Stimulated activated CD4-positive, alpha-beta T cell treated with anti-CD3 and anti-CD28 coated beads, Interleukin-4, amount 100 ng/mL, for 1 hour (primary cell): ENCODE measurements at places on chromosomes 7 and 10.
A peak's percentile ranks its signal among the peaks of the same experiment; 100 is the strongest.

DNA sequence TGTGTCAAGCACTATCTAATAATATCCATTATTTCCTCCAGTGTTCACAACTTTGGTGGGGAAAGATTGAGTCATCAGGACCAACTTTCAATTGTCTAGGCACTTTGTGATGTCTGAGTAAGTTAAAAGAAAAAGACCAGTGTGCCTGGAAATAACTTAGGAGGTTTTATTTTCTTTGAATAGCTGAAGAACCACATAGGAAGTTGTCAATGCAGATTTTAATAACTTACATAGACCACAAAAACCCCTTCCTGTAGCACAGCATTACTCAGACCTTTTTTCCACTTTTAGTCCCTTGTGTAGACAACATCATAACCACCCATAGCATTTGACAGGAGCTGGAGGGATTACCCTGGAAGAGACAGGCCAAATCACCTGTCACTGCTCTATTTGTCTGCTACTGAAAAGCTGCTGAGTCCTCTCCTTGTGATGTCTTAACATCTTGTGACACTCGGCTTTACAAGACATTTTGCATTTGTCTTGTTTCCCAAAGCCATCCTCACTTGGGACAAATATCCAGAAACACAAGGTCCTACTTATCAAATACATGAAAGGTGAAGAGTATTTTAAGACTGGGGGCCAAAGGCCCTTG, 241.5 kb upstream of the PTER start:
- no peak for DNase-seq

GRCh38 chr7:47420122-47420780, 161.7 kb downstream of the TNS3 start:
- DNase-seq = no peak

DNA sequence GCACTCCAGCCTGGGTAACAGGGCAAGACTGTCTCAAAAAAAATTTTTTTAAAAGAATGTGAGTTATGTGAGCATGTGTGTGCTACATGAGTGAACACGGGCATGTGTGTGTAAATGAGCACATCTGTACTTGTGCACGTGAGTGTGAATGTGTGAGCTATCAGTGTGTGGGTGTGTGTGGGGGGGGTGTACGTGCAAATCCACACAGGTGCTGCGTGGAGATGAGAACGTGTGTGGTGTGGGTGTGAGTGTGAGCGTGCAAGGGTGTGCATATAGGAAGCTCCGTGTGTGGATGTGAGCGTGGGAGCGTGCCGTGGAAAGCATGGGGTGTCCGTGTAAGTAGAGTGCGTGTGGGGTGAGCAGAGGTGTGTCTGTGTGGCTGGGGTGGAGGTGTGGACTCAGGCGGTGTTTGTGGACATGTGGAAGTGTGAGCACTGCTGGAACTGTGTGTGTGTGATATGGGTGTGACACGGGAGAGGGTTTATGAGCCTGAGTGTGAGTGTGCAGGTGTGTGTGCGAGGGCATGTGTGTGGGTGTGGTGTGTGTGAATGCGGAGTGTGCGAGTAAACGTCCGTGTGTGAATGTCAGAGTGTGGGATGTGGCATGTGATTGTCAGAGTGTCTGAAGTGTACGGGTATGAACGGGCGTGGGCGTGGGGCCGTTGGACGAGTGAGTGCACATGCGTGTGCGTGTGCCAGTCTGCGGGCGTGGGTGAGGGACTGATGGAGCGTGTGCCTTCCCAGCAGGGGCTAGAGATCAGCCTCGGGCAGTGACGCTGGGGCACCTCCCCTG, 45.9 kb upstream of the TNRC18 start:
- no peak for DNase-seq

DNA sequence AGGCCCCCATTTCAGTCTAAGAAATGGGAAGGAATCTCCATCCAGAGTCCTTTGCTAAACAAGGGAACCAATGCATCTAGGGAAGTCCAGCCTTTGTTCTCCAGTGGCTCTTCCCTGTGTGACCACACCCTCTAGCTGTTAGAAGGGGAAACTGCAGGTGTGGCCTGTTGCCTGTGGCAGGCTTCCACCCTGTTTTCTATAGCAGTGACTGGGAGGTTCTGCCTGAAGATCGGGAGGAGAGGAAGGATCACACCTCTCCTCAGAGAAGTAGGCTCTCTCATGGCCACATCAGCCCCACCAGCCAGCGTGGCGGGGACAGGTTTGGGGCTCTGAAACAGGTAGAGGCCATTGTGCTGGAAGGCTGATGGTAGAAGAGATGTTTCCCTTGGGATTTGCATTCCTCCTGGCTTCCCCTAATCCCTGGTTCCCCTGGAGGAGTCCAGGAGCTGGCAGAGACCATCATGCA, 47.7 kb upstream of the TRIM8 start:
- no peak for DNase-seq

GRCh38 chr7:115678086-115678982, 352.2 kb downstream of the TFEC start:
- DNase-seq = no peak

DNA sequence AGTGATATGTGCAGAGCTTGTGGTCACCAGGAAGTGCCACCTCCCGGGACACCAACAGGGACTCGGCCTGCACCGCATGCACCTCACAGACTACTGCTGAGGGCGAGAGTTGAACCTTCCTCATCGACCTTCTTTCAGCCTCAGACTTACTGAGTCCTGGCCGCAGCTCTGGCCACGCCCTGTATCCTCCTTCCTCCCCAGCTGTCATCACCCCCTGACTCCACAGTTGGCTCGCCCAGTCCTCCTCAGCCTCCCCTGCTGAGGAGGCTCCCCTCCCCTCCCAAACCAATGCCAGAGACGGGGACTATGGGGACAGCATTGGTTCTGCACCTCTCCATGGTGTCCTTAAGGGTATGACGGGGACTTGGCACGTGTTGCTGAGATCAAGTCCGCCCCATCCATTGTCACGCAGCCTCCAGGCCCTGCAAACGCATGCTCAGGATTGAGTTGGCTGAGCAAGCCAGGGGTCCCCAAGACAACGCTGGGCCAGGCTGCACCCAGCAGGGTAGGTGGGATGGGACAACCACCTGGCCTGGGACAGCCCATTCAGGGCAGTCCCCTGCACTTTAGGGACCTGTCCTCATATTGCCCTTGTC, 49.0 kb downstream of the YKT6 start:
- no peak for DNase-seq

- no peak for DNase-seq
Observed at GRCh38 chr10:104034401-104035193, 51.1 kb downstream of the COL17A1 start.

- DNase-seq = peak; percentile 22
Observed at GRCh38 chr10:124153023-124153826, 59.8 kb upstream of the CHST15 start.

DNA sequence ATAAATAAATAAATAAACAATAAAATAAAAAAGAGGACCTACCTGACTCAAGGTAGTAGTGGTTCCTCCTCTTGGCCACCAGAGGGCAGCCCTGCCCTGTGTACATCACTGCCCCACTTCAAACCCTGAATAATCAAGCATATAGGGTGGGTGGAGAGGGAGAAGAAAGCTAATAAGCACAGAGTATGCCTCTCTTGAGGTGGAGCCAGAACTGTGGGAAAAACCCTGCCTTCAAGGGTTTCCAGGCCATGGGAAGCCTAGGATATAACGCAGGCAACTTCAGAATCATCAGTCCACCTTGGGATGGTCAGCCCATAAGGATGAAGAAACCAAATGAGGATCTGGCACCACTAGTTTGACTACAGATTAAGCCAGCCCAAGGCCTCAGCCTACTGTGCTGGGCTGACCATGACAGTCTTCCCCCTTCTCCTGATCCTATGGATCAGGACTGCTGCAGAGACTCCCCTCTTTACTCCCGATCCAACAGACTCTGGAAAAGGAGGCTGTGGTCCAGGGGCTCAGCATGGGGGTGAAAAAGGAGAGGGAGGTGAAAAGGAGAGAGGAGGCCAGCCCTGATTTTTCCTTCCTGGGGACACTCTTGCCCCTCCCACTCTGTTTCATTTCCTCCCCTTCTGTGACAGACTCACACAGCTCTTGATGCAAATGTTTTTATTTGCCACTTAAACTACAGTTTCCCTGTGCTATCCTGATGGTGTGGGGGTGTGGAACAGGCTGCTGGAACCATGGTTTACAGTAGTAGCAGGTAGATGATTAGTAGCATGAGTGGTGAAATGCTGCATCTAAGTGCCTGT, 10.1 kb downstream of the AVPI1 start:
- DNase-seq = peak; percentile 47

DNA sequence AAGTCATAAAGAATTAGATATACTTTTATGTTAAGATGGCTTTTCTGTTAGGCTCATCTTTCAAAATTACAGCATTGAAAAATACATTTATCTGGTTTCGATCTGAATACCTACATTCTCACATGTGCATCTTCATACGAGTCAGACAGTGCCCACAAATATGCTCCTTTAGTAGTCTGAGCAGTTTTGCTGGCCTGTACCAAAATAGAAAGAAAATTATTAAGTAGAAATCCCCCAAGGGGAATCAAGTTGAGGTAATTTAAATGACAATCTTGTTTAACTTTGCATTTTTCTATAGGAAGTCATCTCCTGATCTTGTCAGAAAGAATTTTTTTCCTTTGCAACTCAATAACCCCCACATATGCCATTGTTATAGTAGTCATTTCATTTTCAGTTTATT, 287.4 kb upstream of the SEMA3D start:
- DNase-seq = no peak

- no peak for DNase-seq
Observed at GRCh38 chr7:27872356-27873275, 132.7 kb downstream of the TAX1BP1 start.

DNA sequence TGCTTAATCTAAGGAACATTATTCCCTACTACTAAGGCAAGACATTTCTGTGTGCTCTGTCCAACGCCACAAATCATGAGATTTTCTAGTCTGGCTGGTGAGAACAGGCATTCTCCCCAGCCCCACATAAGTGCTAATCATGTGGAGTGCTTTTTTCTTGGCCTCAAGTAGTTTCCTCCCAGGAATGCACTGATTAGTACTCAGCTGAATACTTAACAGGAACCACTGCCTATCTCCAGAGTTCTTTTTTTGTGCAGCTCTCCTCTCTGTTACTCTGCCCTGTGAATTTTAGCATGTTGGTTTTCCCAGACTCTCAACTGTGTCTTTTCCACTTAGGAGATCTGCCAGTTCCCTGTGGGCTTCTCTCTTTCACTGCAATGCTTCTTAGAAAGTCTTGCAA, 1098.5 kb upstream of the LRRTM3 start:
- no peak for DNase-seq

DNA sequence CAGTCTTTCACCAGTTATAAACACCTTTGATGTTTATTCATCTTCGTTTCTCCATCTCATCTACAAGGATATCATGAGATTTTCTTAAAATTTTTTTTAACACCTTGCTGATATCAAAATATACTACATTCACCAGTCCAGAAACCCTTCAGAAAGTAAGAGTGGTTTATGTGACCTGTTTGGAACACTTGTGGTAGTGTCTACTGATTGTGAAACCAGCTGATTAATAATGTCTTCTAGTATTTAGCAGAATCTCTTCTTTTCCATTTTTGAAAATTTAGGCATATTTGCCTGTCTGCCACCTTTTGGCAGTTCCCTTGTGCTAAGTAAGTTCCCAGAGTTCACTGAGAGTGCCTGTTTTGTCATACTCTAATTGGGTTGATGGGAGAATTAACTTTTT, 18.5 kb downstream of the DLD start:
- DNase-seq = no peak

- no peak for DNase-seq
Observed at GRCh38 chr10:47176903-47177868, 122.8 kb upstream of the GDF10 start.

- peak; percentile 41 for DNase-seq
Observed at GRCh38 chr10:132186488-132187429, at the start of gene DPYSL4. DPYSL4 (plus strand) TSS chr10:132186948; CDS start chr10:132187064, 116 bp downstream.

- no peak for DNase-seq
Observed at GRCh38 chr7:16071246-16071857, 350.0 kb downstream of the CRPPA start.

DNA sequence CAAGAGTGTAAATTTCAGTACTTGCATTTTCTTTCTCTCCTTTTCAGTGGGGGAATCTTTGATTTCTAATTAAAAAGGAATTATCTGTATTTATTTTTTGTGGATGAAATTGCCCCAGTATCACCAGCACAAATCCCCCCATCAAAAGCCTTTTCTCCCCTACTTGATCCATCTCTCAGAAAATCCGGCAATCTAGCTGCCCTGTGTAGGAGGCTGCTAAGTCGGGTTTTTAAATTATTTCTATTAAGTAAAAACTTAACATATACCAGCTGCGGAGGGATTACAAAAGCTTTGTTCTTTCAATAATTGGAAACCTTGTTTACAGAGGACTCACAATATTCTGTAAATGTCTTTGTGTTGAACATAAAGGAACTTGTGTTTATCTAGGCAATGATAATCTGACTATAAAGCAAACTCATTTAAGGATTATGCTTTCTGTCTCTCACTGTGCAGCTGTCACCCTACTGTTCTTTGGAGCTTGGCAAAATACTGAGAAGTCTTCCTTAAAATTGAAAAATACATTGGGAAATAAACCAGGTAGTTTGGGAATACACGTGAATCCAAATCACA, 177.4 kb upstream of the PRR15 start:
- DNase-seq = no peak

DNA sequence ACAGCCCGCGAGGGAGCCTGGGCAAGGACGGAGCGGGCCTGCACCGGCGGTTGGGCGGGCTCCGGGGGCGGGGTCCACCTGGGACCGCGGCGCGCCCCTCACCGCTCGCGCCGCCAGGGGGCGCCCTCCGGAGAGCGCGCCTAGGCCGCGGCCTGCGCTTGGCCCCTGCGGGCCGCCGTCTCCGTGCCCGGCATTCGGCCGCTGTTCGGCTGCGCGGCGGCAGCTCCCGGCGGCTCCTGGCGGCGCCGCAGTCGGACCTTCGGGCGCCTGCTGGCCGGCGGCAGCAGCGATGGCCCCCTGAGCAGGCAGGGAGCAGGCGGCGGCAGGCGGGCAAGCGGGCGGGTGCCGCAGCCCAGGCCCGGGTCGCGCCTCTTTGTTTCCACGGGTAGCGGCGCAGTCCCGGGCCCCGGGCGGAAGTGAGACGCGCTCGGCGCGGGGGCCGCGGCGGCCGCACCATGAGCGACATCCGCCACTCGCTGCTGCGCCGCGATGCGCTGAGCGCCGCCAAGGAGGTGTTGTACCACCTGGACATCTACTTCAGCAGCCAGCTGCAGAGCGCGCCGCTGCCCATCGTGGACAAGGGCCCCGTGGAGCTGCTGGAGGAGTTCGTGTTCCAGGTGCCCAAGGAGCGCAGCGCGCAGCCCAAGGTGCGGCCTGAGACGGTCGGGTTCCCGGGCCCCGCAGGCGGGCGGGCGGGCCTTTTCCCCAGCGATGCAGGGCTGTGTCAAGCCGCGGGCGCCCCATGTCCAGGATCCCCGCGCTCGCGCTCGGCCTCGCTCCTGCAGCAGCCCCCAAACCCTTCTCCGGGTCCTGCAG, at the start of gene INTS15:
TSS of gene INTS15 (plus strand) at position 193 of the 816 bp plus-strand sequence. CDS start at position 456, 263 bp downstream.
- DNase-seq = peak; percentile 83

GRCh38 chr10:49303711-49304110, 4.7 kb downstream of the C10orf71 start:
- no peak for DNase-seq
